ENCODE measurements at places on chromosomes 3 and 15. TPM values are rescaled to one million over a fixed set of nuclear protein-coding genes. Genes with fewer than 3 reads are reported as not detected.

AMOTL2 gene
- total RNA-seq = 251 TPM

CNTN4 gene
- total RNA-seq = not detected

PSTPIP1 gene
- not detected for total RNA-seq

CASR gene
- not detected for total RNA-seq

TM6SF1 gene
- total RNA-seq = 0.46 TPM

CPEB1 gene
- total RNA-seq = 5.6 TPM

NEIL1 gene
- 3.5 TPM for total RNA-seq

GOLGA8S gene
- not detected for total RNA-seq

INKA1 gene
- 4.0 TPM for total RNA-seq

GRCh38 chr3:126149256-126149902 is 31.0 kb downstream of the ALDH1L1 start:
- H3K36me3 ChIP-seq = no peaks in the 10 kb centered on the region
- DNase-seq = no peak
- peaks cover 27% of the 10 kb centered on the region for H3K27me3 ChIP-seq
- H3K27ac ChIP-seq = no peak overlapping the region

GRCh38 chr3:190345027-190345821 is 23.0 kb upstream of the CLDN1 start:
- peak overlapping the region; percentile 96 for H3K27ac ChIP-seq
- peaks cover 46% of the 10 kb centered on the region for H3K4me1 ChIP-seq
- peak; percentile 87 for DNase-seq
- H3K36me3 ChIP-seq = peaks cover 20% of the 10 kb centered on the region

DNA sequence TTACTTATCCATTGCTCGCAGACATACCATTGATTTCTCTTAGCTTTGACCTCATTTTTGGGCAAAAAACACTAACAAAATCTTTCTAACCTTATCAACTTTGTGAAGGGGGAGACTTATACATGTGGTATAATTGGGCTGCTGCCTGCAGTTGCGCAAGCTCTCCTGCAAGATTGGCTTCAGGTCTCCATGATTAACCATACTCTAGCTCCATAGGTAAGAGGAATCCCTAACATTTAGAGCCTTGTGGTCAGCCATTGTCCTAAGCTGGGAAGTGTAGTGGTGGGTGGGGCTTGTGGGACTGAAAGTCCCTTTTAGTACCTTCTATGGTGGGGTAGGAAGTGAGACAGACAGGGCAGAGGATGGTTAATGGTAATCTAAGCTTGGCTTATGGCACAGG is 179.6 kb upstream of the THRB start:
- H3K4me3 ChIP-seq = no peak overlapping the region
- DNase-seq = no peak
- peaks cover 3% of the 10 kb centered on the region for H3K27me3 ChIP-seq
- H3K4me1 ChIP-seq = peaks cover 14% of the 10 kb centered on the region
- no peak overlapping the region for H3K27ac ChIP-seq

DNA sequence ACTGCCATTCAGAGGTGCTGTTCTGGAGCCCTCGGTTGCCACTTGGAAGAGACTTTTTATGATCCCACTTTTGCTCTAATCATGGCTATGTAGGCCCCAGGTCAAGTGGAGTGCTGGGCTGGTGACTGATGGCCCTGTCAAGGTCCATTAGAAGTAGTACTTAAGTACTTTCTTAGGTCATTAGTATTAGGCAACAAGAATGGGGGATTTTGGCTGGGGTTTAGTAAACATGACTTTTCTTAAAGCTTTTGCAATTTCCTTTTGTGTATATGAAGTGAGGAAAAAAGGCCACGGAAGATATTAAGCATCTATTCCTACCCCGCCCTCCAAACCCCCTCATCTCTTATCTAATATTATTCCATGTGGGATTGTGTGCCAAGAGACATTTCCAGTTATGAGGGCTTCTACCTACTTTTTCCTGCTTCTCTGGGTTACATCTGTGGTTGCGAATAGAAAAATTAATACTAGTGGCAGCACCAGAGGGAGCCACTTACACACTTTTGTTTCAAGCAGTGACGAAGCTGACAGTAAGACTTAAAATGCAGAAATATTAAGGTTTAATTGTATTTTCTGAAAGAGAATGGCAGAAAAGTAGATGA is 13.9 kb downstream of the NLGN1 start:
- peak; percentile 50 for DNase-seq
- H3K27me3 ChIP-seq = no peaks in the 10 kb centered on the region
- peaks cover 13% of the 10 kb centered on the region for H3K4me1 ChIP-seq
- no peak overlapping the region for H3K27ac ChIP-seq
- no peak overlapping the region for H3K4me3 ChIP-seq

GRCh38 chr3:4885316-4885715 is 93.9 kb upstream of the BHLHE40 start:
- peaks cover 4% of the 10 kb centered on the region for H3K27me3 ChIP-seq
- H3K4me1 ChIP-seq = peaks cover 19% of the 10 kb centered on the region
- peak overlapping the region; percentile 27 for H3K4me3 ChIP-seq
- H3K27ac ChIP-seq = no peak overlapping the region

DNA sequence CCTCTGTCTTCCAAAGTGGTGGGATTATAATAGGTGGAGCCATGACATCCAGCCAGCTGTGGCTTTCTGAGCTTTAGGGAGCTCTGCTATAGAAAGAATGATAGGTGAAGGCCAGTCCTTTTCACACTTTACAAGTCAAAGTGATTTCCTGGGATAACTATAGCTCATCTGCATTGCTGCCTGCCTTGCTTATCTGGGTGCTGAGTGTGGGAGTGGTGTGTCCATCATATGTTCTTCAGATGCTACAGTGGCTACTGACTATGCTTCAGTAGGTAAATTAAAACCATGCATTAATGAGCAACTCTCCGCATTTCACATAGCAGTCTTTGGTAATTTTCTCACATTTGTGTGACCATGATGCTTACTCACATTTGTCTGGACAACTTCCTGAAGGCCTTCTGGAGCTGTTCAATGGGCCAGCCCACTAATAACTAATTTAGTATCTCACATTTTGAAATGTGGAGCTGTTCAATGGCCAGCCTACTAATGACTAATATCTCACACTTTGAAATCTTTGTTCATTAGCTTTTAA is 23.4 kb downstream of the RHOA start:
- H3K4me1 ChIP-seq = peaks cover 36% of the 10 kb centered on the region
- H3K27me3 ChIP-seq = peaks cover 4% of the 10 kb centered on the region
- peak overlapping the region; percentile 59 for H3K27ac ChIP-seq
- DNase-seq = no peak

- peaks cover 25% of the 10 kb centered on the region for H3K36me3 ChIP-seq
- no peak overlapping the region for H3K4me3 ChIP-seq
- peaks cover 15% of the 10 kb centered on the region for H3K4me1 ChIP-seq
- peaks cover 2% of the 10 kb centered on the region for H3K27me3 ChIP-seq
- no peak for DNase-seq
- no peak overlapping the region for H3K27ac ChIP-seq
These were observed 115.0 kb downstream of the FOXP1 start for GRCh38 chr3:71468311-71469137.

DNA sequence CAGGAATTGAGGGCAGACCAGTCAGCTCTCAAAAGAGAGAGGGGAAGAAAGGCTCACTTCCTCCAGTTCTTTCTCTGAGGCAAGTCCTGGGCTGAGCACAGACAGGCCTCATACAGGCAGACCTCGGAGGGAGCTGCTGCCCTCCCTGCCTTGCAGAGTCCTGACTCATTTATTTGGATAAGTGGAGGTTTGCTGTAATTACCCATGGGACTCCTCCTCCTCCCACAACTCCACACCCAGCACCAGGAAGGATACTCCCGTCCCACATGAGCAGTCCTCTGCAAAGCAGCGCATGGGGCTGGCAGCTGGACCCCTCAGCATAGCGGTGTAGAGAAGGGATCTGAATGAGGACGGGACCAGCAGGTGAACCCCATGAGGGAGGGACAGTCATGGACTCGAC is 13.4 kb upstream of the SCN10A start:
- H3K36me3 ChIP-seq = no peaks in the 10 kb centered on the region
- DNase-seq = peak; percentile 84
- peaks cover 8% of the 10 kb centered on the region for H3K27me3 ChIP-seq
- H3K4me3 ChIP-seq = no peak overlapping the region

DNA sequence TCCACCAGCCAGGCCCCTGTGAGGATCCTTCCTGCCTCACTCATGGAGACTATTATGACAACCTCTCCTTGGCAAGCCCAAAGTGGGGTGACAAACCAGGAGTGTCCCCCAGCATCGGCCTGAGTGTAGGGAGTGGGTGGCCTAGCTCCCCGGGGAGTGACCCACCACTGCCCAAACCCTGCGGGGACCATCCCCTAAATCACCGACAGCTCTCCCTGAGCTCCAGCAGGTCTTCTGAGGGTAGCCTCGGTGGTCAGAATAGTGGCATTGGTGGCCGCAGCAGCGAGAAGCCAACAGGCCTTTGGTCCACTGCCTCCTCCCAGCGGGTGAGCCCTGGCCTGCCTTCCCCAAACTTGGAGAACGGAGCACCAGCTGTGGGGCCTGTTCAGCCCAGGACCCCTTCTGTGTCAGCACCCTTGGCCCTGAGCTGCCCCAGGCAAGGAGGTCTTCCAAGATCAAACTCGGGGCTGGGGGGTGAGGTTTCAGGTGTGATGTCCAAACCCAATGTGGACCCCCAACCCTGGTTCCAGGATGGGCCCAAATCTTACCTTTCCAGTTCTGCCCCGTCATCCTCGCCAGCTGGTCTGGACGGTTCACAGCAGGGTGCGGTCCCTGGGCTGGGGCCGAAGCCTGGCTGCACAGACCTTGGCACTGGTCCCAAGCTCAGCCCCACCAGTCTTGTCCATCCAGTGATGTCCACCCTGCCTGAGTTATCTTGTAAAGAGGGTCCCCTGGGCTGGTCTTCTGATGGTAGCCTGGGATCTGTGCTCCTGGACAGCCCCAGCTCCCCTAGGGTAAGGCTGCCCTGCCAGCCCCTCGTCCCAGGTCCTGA is 1.0 kb downstream of the LIMD1 start:
- H3K4me1 ChIP-seq = peaks cover 75% of the 10 kb centered on the region
- H3K27me3 ChIP-seq = no peaks in the 10 kb centered on the region
- DNase-seq = no peak
- H3K36me3 ChIP-seq = peaks cover 32% of the 10 kb centered on the region

- H3K4me1 ChIP-seq = peaks cover 15% of the 10 kb centered on the region
- H3K4me3 ChIP-seq = no peak overlapping the region
- DNase-seq = no peak
- no peaks in the 10 kb centered on the region for H3K36me3 ChIP-seq
- H3K27ac ChIP-seq = no peak overlapping the region
These were observed 392.5 kb upstream of the RARB start for GRCh38 chr3:25035526-25035925.

DNA sequence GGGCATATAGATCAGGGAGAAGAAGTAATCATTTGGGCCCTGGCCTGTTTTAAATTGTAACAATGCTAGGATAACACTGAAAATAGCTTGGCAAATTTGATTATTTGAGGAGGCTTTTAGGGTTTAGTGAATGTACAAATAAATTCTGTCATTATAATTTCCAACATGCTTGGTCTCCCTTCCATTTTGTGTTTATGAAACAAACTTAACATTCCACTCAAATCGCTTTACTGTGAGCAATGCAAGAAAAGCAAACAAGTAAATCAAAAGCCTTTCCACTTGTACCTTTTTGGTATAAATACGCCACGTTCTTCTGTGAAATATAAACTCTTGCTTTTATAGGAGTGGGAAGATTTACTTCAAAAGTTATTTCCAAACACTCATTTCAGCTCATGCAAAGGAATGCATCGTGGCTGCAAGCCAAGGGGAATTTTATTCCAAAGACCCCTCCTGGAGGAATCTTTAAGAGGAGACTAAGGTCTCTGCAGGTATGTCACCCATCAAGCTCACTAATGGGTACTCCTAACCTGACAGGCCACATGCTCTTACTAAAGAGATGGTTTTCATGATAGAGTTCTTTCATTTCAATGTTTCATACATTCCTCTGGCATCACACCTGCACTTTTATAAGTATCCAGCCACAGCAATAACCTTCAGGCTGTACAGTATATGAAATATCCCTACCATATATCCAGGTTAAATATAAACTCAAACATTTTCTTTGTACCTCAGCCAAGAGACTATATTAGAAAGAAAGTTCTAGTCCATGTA is 115.2 kb downstream of the P3H2 start:
- H3K27me3 ChIP-seq = no peaks in the 10 kb centered on the region
- DNase-seq = no peak
- H3K4me3 ChIP-seq = no peak overlapping the region
- H3K27ac ChIP-seq = no peak overlapping the region
- H3K36me3 ChIP-seq = peaks cover 5% of the 10 kb centered on the region

DNA sequence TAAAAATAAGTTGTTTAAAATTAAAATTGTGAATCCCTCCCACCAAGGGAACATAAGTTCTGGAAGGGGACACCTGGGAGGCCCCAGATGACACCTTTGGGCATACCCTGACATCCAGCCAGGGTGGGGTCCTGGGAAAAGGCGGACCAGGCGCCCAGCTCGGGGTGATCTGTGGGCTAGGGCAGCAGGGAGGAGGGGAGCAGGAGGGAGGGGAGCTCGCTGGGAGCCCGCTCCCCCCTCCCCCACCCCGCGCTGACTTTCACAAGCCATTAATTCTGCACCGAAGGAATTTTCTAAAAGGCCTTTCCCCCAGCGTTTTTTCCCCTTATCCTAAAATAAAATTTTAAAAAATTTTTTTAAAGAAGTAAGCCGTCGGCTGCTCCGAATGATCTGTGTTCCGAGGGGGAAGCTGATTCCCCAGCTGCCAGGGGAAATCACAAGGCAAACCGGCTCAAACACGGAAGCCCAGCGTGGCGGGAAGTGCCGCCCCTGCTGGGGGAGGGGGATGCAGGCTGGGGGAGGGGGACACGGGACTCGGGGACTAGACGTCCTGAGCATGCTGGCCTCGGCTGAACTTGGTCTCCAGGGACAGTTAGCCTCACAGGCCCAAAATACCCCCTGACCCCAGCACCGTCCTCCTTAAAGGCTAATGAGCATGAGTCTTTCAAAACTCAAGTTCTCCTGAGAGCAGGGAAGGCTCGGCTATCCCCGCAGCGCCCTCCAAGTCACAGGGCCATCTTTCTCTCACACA is 13.9 kb downstream of the PLXND1 start:
- peaks cover 47% of the 10 kb centered on the region for H3K4me1 ChIP-seq
- DNase-seq = no peak
- H3K27me3 ChIP-seq = no peaks in the 10 kb centered on the region
- peak overlapping the region; percentile 69 for H3K27ac ChIP-seq
- peaks cover 4% of the 10 kb centered on the region for H3K36me3 ChIP-seq

DNA sequence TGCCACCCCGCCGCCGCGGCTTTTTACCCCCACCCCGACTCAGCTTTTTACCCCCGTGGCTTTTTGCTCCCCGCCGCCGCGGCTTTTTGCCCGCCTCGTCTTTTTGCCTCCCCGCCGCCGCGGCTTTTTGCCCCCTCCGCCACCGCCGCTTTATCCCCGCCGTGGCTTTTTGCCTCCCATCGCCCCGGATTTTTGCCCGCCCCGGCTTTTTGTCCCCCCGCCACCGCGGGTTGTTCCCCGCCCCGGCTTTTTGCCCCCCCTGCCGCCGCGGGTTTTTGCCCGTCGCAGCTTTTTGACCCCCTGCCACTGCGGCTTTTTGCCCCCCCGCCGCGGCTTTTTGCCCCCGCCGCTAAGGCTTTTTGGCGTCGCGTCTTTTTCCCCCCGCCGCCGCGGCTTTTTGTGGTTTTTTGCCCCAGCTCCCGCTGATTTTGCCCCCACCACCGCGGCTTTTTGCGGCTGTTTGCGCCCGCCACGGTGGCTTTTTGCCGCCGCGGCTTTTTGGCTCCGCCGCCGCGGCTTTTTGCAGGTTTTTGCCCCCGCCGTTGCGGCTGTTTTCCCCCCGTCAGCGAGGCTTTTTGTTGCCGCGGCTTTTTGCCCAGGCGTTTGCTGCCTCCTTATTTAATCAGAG is 597.2 kb downstream of the GOLGA6L6 start:
- no peak for DNase-seq
- no peaks in the 10 kb centered on the region for H3K36me3 ChIP-seq
- H3K4me1 ChIP-seq = no peaks in the 10 kb centered on the region
- H3K27me3 ChIP-seq = no peaks in the 10 kb centered on the region

GRCh38 chr15:29945943-29946596 is 123.8 kb upstream of the TJP1 start:
- peak overlapping the region; percentile 34 for H3K27ac ChIP-seq
- peaks cover 3% of the 10 kb centered on the region for H3K27me3 ChIP-seq
- H3K4me3 ChIP-seq = no peak overlapping the region
- H3K36me3 ChIP-seq = peaks cover 2% of the 10 kb centered on the region
- DNase-seq = peak; percentile 70

Data from HFFc6 (cell line).